Stimulated activated CD4-positive, alpha-beta T cell treated with anti-CD3 and anti-CD28 coated beads, Interleukin-15, amount 100 ng/mL, for 48 hours (primary cell): ENCODE measurements at places on chromosomes 3 and 15.

GRCh38 chr15:66115568-66116206 is 137.9 kb downstream of the MEGF11 start:
- no peak for DNase-seq

- DNase-seq, result no peak
Observed at GRCh38 chr3:105877336-105877910, 8.6 kb upstream of the CBLB start.

- DNase-seq, result no peak
Observed at GRCh38 chr15:29774900-29775299, 47.4 kb downstream of the TJP1 start.

GRCh38 chr15:77138167-77138522 is 67.2 kb upstream of the TSPAN3 start:
- no peak for DNase-seq

- DNase-seq, result no peak
Observed at GRCh38 chr3:30500666-30501399, 105.6 kb upstream of the TGFBR2 start.

DNA sequence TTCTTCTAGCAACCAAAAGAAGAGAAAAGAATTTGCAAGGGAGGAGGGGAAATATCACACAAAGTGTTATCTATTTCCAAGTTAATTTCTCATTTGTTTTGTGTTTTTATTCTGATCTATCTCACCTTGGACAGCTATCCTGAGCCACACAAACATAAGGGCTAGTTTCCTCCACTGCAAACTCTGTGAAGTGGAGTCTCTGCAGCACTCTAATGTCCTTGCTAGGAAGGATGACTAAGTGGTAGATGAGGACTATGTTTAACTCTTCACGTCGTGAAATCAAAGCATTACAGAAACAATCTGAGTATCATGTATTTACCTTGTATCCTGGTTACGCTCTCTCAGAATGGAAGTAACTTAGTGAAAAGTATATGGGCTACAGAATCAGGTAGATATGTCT is 33.9 kb upstream of the CHRM5 start:
- no peak for DNase-seq

GRCh38 chr3:153285194-153285641 is 123.2 kb downstream of the RAP2B start:
- DNase-seq, result no peak

DNA sequence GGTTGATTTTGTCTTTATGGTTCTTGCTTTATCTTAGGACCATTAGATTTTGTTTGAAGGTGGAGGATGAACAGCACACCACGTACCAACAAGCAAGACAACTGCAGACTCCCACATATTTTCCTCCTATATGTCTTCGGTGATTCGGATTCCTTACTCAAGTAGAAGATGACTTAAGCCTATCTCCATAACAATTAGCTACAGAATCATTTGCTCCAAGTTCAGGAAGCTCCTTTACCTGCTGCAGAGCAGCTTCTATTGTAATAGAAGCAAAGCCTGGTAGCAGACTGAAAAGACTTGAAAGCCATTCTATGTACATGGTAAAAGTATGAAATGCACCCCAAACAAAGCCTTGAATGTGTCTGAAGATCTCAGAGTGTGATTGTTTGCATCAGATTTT is 229.0 kb downstream of the SOX2 start:
- DNase-seq, result no peak

GRCh38 chr15:92375057-92375456 is 18.6 kb upstream of the ST8SIA2 start:
- DNase-seq, result no peak

DNA sequence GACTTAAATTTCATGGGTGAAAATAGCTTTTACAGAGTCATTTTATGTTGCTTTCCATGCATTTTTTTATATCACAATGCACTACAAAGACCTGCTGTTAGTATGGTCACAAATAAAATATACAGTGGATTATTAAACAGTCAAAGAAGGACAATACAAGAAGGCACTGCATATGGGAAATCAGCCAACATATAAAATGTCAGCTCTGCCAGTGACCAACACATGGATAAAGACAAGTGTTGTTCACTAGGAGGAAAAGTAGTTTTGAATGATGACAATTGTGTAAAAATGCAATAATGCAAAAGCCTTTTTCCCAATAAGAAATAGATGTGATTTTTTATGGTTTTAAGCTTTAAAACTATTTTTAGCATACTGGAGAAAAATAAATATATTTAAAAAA is 425.3 kb upstream of the CBLB start:
- no peak for DNase-seq

DNA sequence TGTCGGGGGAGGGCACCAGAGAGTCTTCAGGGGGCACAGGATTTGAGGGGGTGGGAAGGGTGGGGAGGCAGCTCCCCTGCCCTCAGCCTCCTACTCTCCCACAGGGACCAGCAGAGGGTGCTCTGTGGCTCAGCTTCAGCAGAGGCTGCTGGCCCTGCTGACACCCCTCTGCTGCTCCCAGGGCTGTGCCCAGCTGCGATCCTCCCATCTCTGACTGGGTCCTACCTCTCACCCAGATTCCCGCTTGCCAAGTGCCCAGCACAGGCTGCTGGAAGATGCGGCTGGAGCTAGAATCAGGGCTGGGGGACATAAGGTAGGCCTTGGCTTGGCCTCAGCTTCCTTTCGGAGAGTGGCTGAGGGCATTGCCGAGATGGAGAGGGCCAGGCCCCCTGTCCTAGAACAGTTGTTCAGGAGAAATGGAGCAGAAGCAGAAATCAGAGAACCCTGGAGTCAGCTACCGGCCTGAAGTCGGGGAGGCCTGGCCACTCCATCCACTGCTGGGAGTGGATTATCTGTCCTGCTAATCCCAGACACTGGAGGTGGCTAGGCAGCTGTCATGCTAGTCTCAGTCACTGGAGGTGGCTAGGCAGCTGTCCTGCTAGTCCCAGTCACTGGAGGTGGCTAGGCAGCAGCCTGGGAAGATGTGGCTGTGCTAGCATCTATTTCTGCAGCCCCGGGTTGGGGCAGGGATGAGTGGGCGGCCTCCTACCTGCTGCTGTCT is 3.9 kb downstream of the GRM2 start:
- DNase-seq, result no peak

GRCh38 chr15:84987949-84988624 is 6.4 kb downstream of the PDE8A start:
- DNase-seq, result no peak

GRCh38 chr15:66625974-66626373 is 60.2 kb upstream of the LCTL start:
- DNase-seq, result no peak

DNA sequence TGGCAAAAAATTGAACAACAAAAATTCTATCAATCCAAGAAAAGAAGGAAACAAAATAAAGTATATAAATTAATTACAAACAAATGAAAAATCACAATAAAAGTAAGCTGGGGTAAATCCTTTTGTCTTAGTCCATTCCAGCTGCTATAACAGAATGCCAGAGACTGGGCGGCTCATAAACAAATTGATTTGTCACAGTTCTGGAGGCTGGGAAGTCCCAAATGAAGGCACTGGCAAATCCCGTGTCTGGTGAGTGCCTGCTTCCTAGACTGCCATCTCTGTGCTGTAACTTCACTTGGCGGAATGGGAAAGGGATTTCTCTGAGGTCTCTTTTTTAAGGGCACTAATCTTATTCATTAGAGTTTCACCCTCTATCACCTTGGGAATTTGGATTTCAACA is 53.6 kb upstream of the RPL35A start:
- DNase-seq, result no peak

GRCh38 chr3:4531478-4532025 is 38.4 kb downstream of the ITPR1 start:
- DNase-seq, result no peak

DNA sequence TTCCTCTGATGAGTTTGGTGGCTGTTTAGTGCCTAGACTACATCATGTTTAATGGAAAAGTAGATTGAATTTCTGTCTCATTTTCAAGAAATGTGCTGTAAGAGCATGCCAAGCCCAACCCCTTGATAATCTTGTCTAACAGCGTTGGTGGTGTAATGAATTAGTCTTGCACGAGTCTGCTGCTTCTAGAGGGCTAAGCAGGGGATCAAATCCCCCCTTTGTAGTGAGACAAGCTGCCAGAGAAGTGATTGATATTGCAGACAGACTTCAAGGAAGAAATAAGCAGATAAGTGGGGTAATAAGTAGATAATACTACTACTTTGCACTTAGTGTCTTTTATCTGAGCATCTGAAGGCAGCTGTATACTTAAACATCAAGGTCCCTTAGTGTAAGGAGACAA is 141.4 kb downstream of the TP63 start:
- DNase-seq, result no peak

- no peak for DNase-seq
Observed at GRCh38 chr3:113276751-113277080, 65.4 kb downstream of the BOC start.

DNA sequence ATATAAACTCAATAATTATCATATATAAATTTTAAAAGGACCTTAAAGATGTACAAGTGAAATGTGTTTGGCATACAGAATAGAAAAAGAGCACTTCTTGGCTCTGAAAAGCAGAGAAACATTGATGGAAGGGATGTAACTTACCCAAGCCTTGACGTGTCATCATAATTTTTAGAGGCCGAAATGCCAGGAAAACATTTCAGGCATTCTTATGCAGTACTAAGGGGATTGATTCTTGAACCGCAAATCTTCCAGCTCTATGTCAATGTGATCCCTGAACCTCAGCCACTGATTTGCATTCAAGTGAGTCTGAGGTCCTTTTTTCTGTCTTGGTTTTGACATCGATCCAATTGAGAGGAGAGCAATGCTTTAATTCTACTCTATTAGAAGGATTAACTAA is 97.8 kb downstream of the CLDN1 start:
- DNase-seq, result no peak

DNA sequence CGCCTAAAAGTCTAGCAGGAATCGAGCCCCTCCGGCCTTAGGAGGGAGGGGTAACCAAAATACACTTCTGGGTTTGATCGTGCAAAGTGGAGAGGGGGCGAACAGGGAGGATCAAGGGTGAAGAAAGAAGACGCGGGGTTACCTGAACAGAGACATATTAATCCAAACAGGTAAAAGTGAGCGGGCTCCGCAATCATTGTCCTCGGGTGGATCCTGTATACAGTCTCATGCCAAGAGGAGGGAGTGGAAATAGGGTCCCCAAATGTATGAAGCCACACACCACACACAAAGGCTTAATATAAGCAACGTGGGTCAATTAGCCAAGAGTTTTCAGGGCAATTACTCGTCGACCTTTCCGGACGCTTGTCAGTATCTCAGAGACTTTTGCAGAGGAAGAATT is 749.5 kb downstream of the ROBO1 start:
- no peak for DNase-seq

- no peak for DNase-seq
Observed at GRCh38 chr15:66591322-66591862, 25.6 kb upstream of the LCTL start.

GRCh38 chr15:90763366-90764099 is 46.4 kb downstream of the BLM start:
- no peak for DNase-seq

- no peak for DNase-seq
Observed at GRCh38 chr3:119609301-119609700, 11.6 kb downstream of the PLA1A start.

- DNase-seq, result no peak
Observed at GRCh38 chr3:42369832-42370231, 40.6 kb downstream of the LYZL4 start.

DNA sequence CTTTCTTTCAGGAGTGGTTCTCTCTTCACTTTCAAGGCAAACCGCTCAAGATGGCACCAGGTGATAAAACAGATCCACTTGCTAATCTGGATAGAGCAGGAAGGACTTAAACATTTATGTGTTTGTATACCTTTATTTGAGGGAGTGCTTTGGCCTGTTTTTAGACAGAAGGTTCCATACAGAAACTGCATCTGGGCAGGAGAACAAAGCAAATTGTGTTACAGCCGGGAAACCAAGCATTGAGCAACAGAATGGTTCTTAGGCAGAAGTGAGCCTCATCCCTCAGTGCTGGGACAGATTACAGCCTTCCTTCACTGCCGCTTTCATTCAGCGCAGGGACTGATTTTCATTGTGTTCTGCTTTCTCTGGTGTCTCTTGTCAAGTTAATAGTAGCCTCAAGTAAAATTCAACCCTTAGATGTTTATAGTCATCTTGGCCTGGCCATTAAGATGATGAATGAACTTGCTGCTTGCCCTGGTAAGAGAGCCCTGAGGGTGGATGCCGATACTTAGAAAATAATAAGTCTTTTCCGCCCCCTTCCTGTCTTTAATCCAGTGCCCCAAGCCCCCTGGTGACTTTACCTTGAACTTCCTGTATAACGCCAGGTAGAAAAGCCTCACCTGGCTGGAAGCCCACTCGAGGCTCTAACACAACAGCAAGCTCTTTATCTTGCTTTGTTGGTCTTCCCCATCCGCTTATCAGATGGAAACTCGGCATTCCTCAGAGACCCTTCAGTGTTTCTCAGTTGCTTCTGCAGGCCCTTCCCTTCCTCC is 168.0 kb upstream of the CTDSPL start:
- no peak for DNase-seq

DNA sequence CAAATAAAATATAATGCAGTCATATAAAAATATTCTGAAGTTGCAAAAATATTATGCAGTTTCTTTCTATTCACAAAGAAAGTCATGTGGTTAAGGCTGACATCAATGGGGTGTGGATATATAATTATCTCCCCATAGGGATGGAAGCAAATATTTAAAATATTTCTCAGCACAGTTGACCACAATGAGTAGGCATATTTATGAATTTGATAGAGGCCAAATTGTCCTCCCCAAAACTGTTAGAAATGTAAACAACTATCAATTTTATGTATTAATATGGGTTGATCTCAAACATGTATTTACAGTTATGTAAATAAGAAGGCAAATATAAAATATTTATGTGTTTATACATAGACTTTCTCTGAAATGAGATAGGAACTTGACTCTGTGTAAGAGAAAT is 246.0 kb upstream of the CBLB start:
- DNase-seq, result no peak

DNA sequence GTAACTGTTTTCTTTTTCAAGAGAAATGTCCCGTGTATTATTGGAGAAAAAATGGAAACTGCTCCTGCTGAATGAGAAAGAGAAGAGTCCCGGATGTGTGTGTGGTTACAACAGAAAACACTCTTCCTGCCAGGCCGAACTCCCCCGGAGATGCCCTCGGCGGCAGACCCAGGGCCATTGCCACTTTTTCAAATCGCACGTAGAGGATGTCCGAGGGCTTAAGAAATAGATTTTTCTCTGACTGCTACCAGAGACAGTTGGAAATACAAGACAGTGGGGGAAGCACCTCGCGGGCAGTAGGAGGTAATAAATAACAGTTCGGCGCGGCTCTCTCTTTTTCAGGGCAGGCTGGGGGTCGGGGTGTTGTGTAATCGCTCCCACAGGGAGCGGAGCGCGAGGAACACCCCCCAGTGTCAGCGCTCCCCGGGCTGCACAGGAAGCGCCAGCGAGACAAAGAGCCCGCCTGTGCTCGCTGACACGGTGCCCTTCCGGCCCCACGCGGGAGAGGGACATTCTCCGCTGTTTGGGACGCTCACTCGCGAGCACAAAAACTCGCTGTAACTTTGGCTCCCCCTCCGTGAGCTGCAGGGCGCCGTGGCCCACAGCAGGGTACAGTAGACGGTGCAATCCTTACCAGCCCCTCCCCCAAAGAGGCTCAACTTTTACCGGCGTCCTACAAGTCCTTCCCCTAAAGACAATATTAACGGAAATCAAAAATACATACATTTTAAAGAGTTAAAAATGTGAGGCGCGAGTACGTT is 1.1 kb downstream of the VGLL4 start:
- DNase-seq, result peak; percentile 58
